Central memory CD4-positive, alpha-beta T cell (primary cell): ENCODE measurements at places on chromosomes 1 and 21.

DNA sequence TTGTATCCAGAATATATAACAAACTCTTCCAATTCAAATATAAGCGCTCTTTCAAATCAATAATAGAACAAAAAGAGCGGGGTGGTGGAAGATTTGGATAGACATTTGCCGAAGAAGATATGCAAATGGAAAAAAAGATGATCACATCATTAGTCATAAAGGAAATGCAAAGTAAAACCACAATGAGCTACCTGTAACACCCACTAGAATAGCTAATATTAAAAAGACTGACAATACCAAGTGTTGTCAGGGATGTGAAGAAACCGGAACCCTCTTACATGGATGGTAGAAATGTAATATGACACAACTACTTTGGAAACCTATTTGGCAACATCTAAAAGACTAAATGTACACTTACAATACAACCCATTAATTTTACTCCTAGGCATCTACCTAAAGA, 5.7 kb upstream of the TRAF5 start:
- DNase-seq, result no peak

DNA sequence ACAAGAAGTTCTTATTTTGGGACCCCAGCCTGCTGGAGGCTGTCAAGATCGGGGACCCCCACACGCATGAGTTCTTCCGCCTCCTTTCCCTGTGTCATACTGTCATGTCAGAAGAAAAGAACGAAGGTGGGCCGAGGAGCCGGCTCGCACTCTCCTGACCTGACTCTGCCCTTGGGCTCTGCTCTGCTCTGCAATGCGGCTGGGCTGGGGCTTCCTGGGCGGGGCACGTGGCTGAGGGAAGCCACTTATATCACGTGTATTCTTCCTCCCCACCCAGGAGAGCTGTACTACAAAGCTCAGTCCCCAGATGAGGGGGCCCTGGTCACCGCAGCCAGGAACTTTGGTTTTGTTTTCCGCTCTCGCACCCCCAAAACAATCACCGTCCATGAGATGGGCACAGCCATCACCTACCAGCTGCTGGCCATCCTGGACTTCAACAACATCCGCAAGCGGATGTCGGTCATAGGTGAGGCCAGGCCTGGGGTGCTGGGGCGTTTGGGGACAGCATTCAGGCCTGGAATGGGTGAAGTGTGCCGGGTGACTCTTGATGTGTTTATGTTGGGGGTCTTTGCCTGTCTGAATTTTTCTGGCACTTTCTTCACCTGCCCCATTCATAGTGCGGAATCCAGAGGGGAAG, 17.6 kb downstream of the ATP8B2 start:
- peak; percentile 79 for DNase-seq

DNA sequence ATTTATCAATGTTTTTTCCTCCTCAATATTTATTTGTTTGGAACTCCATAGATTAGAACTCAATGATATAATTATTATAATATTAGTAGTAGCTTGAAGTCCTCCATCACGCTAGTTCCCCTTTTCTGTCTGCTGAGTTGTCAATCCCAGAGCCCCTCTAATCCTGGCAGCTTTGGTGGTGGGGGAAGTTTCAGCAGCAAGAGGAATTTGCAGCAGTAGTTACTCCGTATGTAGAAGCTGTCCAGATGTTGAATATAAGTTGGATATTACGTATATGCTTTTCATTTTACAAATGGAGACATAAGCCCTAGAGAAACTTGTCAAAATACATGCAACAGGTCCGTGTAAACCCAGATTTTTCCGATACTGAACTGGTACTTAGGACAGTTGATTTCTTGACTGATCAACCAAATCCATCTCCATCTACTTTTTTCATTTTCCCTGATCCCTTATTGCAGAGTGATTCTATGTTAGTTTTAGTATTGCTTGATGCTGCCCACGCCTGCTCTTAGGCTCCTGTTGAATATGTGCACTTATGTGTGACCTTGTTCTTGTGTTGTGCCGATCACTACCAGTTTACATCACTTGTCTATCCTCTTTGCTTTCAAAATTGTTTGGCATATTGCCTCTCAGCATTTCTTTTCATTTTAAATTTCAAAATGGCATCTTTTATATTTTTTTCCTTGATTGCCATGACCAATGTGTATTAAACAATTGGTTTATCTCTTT, 28.1 kb downstream of the SMAP2 start:
- DNase-seq, result no peak

DNA sequence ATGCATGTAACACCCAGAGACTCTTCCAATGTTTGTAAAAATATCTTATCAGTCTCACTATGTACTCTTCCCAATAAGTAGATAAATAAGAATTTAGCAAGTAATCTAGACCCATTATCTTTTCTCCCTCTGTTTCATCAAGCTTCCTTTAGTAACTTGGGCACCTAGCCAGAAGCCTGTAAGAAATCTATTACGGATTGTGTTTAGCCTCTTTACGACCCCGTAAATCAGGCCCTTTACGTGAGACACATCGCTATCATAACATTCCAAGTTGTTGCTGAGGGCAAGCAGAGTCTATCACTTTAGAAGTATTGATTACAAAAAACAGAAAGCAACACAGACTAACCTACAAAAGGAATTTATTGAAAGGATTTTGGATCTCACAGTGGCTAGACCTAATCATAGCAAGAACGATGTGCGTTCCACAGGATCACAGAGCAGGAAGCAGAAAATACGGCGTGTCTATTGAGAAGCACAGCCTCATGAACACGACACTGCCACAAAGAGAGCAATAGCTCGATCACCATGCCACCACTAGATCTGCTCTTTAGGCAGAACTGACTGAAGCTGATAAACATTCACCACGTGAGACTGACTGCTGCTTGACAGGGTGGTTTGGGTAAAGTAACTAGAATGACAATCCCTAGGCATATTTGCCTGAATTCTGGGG, 922.1 kb downstream of the AMY1C start:
- no peak for DNase-seq

DNA sequence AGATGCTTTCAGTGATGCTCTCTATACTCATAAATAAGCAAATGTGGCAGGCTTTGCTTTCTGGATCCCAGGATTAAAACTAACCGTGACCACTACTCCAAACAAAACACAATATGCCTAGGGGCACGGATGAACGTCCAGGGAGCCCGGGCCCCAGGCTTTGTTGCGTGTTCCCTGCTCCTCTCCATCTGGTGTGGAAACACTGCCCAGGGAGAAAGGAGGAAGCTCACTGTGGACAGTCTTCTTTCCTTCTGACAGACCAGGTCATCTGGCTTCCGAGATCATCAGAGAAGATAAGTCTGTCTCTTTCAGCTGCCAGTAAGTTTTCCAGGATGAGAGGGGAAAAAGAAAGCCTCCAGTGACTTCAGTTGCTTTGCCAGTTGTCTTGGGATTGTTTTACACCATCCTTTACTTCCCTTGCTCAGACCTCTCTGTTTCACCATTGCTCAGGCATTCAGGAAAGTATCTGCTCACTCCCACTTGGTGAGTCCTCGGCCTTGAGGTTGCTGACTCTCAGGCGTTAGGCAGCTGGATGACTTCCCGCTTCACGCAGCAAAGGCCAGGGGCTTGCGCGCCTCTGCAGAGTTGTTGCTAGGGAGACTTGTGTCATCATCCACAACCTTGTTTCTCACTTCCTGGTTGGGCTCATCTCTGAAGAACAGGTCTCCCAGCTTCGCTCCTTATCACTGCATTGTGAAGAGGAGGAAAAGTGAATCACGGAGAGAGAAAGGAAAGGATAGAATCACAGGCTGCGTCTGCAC, 20.6 kb upstream of the PGD start:
- no peak for DNase-seq

DNA sequence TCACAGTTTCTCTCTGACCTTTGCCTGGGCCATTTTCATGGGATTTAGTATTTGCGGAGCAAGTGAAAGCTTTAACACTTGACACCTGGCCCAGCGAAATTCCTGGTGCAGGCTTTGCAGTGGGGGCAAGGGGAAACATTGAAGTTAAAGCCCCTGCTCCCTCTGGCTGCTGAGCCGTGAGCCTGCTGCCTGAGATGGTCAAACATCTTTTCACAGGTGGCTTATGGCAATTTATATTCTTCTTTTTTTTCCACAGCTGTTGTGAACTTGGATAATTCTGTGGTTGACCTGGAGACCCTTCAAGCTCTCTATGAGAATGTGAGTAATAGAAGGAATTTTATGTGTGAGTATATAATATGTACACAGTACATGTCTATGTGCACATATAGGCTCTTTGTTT, 202.9 kb downstream of the FMN2 start:
- DNase-seq, result no peak

GRCh38 chr1:156033011-156033410, 12.3 kb upstream of the SSR2 start:
- DNase-seq, result no peak

- no peak for DNase-seq
Observed at GRCh38 chr1:214330715-214331114, 49.8 kb downstream of the SMYD2 start.

- no peak for DNase-seq
Observed at GRCh38 chr1:216430744-216431143, 7.5 kb upstream of the USH2A start.

GRCh38 chr1:36168514-36168913, 12.6 kb downstream of the MAP7D1 start:
- DNase-seq, result no peak

DNA sequence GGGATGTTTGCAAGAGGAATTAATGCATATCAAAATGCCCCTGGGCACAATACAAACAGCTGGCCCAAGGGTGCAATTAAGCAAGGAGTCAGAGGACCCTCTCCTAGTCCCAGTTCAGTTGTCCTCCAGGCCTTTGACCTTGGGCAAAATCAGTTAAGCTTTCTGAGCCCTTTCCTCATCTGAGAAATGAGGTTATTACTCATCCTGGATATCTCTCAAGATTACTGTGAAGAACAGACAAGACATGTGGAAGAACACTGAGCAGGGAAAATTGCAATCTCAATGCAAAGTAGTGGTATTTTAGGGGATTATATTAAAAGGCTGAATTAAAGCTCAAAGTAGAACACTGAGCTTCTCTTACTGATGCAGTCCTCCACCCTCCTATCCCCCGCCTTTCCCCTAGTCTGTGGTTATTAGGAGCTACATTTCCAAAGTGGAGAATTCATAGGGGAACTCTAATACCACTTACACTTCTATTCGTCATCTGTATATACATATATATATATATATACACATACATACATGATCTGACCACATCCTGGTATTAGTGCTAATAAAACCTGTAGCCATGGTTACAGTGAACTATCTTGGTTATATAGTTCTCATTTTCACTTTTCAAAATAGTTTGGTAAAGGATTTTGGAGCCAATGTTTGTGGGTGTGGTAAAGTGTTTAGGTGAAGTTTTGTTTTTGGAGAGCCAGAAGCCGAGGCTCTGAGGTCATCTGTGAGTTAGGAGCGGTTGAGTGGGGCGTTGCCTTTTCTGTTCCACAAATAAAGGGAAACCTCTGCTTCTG, 18.1 kb downstream of the KIAA0040 start:
- DNase-seq, result peak; percentile 7

- no peak for DNase-seq
Observed at GRCh38 chr21:34074283-34075090, 1.1 kb downstream of the MRPS6 start.

DNA sequence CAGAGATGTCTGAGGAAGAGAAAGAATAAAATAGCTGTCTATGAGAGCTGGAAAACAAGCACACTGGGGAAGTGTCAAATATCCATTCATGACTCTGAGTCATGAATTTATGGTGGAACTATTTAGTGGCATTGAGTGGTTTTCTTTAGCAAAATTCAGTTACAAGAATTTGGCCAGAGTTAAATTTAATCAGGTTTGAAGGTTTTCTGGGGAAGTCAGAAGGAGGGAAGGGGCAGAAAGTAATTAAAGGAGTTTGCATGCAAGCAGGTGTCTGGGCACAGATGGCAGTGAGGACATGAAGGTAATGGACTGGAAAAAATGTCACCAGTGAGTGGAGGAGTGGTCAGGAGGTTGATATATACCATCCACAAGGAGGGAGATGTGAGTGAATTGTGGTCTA, 121.9 kb upstream of the IVNS1ABP start:
- DNase-seq, result no peak

DNA sequence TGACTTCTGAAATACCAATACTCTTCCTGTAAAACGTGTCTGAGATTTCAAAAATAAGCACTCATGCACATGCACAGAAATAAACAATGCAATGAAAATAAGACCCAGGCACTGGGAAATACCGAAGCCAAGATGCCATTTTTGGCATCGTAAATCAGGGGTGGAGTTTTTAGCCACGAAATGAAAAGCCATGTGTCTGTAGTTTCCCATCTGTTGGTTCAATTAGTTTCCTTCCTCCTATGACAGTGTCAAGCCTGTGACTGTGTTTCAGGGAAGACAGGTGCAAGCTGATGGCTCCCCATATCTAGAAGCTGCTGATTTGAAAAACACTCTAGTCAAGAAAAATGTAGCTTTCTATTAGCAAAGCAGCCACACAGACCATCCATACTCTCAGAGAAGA, 480.4 kb upstream of the CAMK1G start:
- DNase-seq, result no peak

GRCh38 chr21:42340187-42341050, 10.4 kb downstream of the TFF2 start:
- DNase-seq, result no peak

GRCh38 chr1:226417830-226418546, 10.1 kb upstream of the PARP1 start:
- no peak for DNase-seq

GRCh38 chr1:228149406-228150119, at the start of gene GJC2:
Gene GJC2, plus strand, starts transcription at chr1:228149930. Its CDS starts 7,829 bp downstream, at chr1:228157759.
- no peak for DNase-seq

DNA sequence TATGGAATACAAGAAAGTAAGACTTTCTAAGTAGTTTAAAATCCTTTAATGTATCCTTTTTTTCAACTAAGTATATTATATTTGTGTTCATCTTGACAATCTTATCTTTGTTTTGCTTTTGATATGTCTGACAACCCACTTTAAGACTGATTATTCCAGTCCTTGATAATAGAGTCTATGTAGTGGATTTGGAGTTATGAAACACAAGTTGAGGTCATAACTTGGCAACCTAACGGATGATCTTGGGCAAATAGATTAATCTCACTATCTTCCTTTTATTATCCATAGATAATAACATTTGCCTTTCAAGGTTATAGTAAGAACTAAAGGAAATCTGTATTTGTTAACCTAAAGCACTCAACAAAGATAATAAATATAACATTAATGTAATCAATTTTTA, 4.8 kb upstream of the GBP2 start:
- DNase-seq, result no peak

DNA sequence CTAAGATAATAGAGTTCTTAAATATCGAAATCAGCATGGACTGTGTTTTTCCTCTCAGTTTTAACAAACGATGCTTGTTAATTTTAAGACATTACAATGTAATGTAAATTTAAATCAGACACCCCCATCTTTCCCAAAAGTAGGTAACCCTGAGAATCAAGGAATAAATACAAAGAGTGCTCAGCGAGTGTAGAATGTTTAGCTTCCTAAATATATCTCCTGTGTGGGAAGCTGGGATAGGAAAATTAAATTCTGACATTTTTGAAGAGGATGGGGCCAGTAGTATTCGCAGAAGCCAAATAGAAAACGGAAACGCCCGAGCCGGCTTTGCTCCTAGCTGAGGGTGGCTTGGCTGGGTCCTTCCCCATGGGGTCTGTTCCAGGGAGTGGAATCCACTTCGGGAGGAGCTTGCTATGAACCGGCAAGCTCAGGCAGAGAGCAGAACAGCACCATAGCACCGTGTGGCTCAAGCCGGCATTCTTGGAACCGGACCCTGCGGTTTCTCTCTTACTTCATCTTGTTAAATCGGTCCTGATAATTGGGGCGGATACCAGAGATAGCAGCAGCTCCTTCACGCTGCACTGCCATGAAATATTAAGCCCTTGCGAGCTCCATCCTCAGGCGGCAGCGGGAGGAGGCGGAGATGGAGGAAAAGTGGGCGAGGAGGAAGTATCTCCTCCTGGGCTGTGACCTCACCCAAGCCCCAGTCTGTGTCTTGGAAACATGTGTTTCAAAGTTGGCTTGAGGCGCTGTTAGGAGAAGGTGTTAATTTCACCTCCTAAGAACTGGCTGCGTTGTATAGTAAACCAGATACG, 24.9 kb downstream of the MAP3K7CL start:
- no peak for DNase-seq
